ENCODE measurements at places on chromosomes 2 and 18.

DNA sequence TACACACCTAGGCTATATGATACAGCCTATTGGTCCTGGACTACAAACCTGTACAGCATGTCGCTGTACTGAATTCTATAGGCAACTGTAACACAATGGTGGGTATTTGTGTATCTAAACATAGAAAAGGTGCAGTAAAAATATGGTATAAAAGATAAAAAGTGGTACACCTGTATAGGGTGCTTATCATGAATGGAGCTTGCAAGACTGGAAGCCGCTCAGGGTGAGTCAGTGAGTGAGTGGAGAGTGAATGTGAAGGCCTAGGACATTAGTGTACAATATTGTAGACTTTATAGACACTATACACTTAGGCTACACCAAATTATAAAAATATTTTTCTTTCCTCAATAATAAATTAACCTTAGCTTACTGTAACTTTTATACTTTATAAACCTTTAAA lies 41.8 kb downstream of the RASGRP3 start:
- no peak for DNase-seq

DNA sequence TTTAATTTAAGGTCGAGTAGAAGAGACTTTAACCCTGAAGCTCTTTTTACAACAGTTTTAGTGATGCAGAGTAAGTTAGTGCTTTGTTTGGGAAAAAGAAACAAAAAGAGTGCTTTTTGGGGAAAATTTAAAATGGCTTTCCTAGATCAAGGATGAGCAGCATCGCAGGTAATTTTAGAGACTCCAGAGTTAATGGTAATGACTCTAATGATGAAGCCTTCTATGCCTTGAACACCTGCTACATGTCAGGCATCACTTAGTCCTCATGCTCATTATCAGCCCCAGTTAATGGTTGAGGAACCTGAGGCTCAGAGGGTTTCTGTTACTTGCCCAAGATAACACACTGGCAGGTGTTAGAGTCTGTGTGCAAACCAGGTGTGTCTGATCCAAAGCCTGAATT lies 167.8 kb downstream of the ACOXL start:
- DNase-seq = no peak

GRCh38 chr2:33436083-33436482 lies 40.4 kb upstream of the RASGRP3 start:
- no peak for DNase-seq

- DNase-seq = no peak
These were observed 521.2 kb downstream of the SLC4A3 start for GRCh38 chr2:220148471-220149248.

GRCh38 chr18:42707080-42707479 lies 408.4 kb downstream of the RIT2 start:
- DNase-seq = no peak
